ENCODE measurements at places on chromosomes 11 and 22. TPM values are rescaled to one million over a fixed set of nuclear protein-coding genes. Genes with fewer than 3 reads are reported as not detected.

The CCDC87 gene
- total RNA-seq, result 0.28 TPM

The RTN4RL2 gene
- total RNA-seq, result 0.09 TPM

The ANGPTL5 gene
- under 0.01 TPM for total RNA-seq

The F2 gene
- 0.18 TPM for total RNA-seq

The OR51F2 gene
- total RNA-seq, result not detected

The KDELR3 gene
- total RNA-seq, result 109 TPM

The P2RY6 gene
- 0.18 TPM for total RNA-seq

The APOA5 gene
- not detected for total RNA-seq

The VWCE gene
- 1.7 TPM for total RNA-seq

The DEUP1 gene
- total RNA-seq, result not detected

The TECTA gene
- 0.28 TPM for total RNA-seq

The MUC5AC gene
- total RNA-seq, result not detected

The CHRM1 gene
- total RNA-seq, result not detected

The NTM gene
- 15.4 TPM for total RNA-seq

The ANO1 gene
- 0.14 TPM for total RNA-seq

The DUSP8 gene
- under 0.01 TPM for total RNA-seq

The C22orf31 gene
- total RNA-seq, result 0.14 TPM

The P2RX6 gene
- total RNA-seq, result 2.8 TPM

The NPAS4 gene
- not detected for total RNA-seq

The RIMBP3B gene
- total RNA-seq, result 0.14 TPM

The BANF1 gene
- 19.1 TPM for total RNA-seq

The CNTN5 gene
- total RNA-seq, result not detected

The SERHL2 gene
- total RNA-seq, result 4.4 TPM

The TBCEL gene
- total RNA-seq, result 23.7 TPM

The TIGD3 gene
- total RNA-seq, result 0.14 TPM

The NFAM1 gene
- not detected for total RNA-seq

The BATF2 gene
- total RNA-seq, result 0.37 TPM

The DGCR6 gene
- total RNA-seq, result 0.71 TPM

The CBLIF gene
- total RNA-seq, result not detected

The OR5L1 gene
- not detected for total RNA-seq

Data from smooth muscle cell of bladder (primary cell).